ENCODE measurements at places on chromosomes 11 and 22.

GRCh38 chr11:110527146-110527545 lies 97.4 kb downstream of the FDX1 start:
- DNase-seq = no peak

DNA sequence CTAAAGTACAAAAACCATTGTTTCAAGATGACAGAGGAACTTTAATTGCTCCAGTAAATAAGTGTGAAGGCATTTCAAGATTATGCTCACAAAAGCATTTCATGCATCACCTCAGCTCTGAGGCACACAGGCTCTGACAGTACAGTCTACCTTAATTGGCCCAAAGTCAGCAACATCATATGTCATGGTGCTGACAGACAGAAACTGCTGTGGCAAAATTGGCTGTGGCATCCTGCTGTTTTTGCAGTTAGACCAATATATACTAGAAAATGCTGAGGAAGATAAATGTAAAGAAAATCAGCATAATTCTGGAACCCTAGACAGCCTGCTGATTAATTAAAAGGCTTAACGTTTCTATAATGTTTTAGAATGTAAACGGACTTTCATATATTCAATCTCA lies 34.9 kb upstream of the PPP2R1B start:
- DNase-seq = no peak

GRCh38 chr22:31212783-31213629 lies 908 bp downstream of the LIMK2 start:
- DNase-seq = no peak

- DNase-seq = no peak
Measured at GRCh38 chr11:128732471-128733277, 38.8 kb downstream of the FLI1 start.

- no peak for DNase-seq
Measured at GRCh38 chr11:12842933-12843636, 166.0 kb upstream of the RASSF10 start.

DNA sequence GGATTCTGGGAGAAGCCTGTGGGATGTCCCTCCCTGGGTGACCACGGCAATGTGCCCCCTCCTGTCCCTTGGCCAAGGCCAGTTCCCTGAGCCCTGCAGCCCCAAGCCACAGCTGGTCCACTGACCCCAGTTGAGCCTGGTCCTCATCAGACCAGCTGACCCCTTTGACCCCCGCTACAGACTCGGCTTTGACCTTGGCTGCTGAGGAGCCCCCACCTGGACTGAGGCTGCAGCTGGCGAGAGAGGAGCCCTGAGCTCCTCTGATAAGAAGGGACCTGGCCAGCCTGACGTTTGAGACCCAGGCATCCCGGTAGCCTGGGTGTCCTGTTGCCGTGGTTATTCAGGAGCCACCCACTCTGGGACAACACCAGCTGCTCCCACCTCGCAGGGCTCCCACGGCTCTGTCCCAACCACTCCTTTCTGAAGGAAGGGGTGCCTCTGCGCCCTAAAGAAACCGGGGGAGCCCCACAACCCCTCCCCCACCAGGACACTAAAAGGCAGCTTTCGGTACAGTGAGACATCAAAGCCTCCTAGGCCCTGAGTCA lies 3.0 kb downstream of the ASCL2 start:
- no peak for DNase-seq

- no peak for DNase-seq
Measured at GRCh38 chr22:46965555-46966494, 203.4 kb downstream of the TBC1D22A start.

DNA sequence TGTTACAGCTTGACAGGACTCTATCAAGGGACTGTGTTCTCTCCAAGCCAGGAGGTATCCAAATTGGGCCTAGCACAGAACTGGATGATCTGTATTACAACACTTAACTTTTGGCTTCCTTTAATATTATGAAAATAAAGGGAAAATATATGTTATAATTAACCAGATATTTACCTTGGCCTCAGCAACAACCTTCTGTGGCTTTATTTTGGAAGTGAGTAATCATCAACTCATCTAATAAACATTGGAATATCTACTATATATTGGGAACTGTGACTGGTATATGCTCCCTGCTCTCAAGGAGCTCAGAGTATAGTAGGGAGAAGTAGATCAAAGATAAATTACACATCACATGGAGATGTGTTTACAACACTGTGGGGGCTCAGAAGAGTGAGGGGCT lies 352.2 kb downstream of the METTL15 start:
- no peak for DNase-seq

DNA sequence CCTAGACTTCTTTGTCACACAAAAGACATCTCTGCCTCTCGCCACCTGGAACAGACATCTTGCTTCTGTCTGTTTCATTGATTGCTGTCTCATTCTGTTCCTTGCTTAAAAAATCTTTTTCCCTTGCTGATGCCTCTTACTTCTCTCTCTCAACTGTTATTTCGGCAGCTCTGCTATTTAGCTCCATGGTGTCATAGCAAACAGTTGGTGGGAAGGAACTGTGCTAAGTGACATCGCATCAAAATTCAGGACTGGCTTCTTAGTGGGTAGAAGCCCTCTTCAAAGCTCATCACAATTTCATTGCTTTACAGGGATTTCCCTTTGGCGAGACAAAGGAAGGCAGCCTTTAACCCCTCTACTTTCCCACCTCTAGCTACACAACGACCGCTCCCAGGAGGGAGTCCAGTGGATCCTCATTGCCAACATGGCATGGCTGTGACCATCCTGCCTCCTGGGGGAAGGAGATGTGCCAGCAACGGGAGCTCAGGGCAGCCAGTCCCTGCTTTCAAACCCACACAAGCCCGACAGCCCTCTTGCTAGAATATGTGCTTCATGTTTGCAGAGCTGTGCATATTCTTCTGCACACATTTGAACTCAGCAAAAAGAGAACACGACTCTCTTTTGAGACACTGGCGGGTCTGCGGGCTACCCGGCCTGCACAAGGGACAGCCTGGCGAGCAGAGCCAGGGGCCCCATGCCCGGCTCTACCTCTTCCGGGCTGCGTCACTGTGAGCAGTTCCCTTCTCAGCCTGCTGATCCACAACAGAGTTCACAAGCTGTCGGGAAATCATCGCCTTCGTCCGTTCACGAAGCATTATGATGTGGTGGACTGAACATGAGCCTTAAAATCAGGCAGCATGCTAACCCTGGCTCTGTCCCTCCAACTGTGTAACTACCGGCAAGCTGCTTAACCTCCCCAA lies 51.1 kb upstream of the JAM3 start:
- no peak for DNase-seq

DNA sequence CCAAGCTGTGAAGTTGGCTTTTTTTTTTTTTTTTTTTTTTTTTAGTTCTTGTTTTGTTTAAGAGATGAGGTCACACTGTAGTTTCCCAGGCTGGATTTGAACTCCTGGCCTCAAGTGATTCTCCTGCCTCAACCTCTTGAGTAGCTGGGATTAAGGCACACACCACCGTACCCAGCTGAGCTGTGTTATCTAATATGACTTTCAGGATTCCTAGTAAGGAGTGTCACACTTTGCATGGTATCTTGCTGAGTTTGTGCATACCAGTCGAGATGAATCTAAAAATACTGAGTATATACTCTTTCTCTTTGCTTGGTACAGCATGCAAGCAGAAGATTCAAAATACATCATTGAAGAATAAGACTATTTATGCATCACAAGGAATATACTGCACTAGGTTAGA lies 58.6 kb downstream of the SIK2 start:
- no peak for DNase-seq

- DNase-seq = no peak
Measured at GRCh38 chr11:112727341-112727841, 233.8 kb upstream of the NCAM1 start.

DNA sequence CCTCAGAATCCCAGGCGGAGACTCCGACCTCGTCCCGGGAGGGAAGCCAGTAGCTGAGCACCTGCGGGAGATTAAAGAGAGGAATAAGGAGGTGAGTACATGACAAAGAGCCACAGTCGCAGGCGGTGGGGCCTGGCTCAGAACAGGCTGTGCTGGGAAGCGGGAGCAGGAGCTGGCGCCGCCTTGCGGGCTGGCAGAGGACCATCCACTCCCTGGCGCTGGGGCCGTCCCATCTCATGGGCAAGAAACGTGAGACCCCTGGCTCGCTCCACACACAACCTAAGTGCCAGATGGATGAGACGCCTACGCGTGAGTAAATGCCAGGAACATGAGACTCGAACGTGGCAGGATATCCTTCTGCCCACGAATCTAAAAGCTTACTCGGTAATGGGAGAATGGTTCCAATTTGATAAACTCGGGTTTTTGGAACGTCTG lies 6.3 kb downstream of the CEND1 start:
- no peak for DNase-seq

- DNase-seq = no peak
Measured at GRCh38 chr22:48659404-48659996, 1168.2 kb downstream of the BRD1 start.

DNA sequence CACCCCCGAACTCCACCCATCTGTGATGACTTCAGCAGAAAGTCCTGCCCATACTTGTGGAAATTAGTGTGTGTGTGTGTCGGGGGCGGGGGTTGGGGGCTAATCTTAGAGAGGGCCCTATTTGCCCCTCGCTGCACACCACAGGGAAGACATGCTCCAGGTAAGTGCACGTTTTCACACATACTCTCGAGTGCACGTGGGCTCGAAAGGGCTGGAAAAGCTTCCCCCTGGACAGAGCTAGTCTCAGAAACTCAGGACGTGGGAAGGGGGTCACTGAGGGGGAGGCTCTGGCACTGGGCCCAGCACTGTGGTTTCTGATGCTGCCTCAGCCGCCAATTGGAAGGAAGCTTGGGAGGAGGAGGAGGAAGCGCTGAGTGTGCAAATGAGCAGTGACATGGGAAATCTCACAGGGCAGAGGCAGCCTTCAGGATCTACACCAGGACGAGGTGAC lies 40.7 kb upstream of the CD82 start:
- DNase-seq = no peak

- DNase-seq = no peak
Measured at GRCh38 chr22:49715450-49715849, 112.2 kb downstream of the BRD1 start.

GRCh38 chr22:31142285-31142684 lies 2.0 kb upstream of the PLA2G3 start:
- DNase-seq = no peak

DNA sequence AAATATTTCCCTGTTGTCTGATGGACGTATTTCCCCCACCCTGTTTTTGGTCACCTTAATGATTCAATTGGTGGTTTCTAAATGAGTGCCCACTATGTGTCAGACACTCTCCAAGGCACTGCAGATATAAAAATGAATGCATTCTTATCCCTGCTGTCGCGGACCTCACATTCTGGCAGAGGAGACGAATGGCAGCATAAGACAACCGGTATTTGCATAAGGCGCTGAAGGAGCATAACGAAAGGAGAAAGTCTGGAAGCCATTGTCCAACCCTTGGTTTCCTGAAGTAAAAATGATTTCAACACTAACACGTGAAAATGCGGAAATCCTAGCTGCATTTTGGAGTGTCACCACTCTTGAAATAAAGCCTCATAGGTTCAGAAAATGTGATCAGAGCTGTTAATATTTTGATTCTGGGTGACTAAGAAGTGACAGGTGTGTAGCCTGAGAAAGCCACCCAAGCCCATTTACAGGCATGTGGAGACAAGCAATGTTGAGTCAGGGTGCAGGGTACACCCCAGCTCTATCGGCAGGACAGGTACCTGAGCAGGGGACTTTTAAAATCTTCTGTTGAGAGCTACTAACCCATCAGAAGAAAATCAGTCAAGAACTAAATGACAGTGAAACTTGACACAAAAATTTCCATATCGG lies 10.1 kb upstream of the GAB2 start:
- no peak for DNase-seq

DNA sequence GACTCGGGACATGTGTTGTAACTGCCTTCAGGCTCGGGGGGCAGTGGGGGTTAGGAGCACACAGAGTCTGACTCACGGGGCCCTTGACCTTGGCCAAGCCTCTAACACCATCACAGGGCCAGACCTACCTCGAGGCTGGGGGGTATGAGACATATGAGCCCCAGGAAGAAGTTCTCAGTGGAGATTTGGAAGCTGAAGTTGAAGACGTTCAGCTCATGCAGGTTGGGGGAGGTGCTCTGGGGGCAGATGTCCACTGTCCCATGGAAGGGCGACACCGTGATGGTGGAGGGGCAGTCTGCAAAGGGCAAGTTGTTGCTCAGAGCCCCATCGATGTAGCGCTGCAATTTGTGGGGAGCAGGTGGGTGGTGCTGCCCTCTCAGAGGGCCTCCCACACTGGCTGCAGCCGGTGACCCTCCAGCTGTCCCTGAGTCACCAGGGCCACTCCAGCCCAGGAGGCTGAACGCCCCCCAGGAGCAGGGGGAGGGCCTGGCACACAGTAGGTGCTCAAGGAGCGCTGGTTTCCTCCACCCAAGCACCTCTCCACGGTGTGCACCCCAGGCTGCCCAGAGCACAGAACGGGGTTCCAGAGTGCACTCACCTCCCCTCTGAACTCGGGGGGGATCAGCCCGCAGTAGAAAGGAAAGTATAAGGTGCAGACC lies 2.5 kb downstream of the PNPLA5 start:
- no peak for DNase-seq
